ENCODE measurements at places on chromosomes 3 and 15.

DNA sequence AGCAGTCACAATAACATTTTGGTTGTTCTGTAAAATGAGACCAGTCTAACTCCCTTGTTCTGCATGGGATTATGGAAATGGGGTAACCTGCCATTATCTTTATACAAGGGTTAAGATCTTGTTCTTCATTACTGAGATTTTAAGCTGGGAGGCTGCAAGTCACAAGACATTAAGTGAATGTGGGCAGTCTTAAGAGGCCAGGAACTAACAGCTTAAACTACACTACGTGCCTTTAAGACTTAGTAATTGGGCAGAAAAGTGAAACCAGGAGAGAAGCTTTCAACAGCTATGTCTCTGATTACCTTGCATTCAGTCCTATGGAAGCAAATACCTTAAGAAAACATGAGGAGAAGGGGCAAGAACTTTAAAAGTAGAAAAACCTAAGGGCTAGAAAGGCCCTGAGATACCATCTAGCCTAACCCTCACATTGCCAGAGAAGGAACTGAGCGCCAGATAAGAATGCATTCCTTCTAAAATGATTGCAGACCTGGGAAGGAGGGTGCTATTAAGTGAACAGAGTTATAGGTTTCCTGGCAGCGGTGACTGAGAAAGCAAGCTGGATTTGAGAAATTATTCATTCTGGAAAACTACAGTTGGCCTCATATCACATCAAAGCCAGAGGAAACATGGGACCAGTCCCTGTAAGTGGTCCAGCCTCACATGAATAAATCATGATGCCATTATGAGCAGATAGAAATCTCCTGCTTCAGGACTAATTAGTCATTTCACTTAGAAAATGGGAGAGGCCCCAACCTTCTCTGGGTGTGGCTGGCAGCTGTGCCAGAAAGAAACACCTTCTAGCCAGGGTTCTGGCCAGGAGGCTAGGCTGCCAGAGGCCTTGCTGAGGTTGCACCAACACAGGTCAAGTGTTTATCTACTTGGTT is 32.9 kb downstream of the DAPK2 start:
- no peak for DNase-seq

- DNase-seq: no peak
Measured at GRCh38 chr3:123883701-123884202, 380 bp downstream of the MYLK start.

DNA sequence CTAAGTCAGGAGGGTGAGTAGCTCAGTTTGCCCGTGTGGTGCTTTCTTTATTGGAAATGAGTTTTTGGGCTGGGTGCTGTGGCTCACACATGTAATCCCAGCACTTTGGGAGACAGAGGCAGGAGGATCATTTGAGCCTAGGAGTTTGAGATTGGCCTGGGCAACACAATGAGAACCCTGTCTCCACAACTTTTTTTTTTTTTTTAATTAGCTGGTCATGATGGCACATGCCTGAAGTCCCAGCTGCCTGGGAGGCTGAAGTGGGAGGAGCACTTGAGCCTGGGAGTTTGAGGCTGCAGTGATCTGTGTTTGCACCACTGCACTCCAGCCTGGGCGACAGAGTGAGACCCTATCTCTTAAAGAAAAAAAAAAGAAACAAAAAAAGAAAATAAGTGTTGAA is 174.9 kb downstream of the NSMCE3 start:
- DNase-seq: no peak

DNA sequence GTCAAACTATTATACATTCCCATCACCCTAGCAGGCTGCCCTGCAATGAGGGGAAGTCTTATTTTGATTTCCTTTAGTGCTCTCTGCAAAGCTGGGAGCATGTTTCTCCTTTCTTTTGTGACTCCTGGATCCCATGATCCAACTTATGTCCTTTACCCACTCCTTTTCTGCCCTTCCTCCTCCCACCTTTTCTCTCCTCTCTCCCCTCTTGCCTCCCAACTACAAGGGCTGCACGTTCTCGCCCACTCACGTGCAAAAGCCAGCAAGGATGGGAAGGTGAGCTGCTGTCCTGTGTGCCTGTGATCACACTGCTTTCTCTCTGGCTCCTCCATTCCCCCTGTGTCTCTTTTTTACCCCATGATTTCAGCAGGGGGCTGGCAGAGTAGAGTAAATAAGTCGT is 6.1 kb downstream of the VIPR1 start:
- no peak for DNase-seq

DNA sequence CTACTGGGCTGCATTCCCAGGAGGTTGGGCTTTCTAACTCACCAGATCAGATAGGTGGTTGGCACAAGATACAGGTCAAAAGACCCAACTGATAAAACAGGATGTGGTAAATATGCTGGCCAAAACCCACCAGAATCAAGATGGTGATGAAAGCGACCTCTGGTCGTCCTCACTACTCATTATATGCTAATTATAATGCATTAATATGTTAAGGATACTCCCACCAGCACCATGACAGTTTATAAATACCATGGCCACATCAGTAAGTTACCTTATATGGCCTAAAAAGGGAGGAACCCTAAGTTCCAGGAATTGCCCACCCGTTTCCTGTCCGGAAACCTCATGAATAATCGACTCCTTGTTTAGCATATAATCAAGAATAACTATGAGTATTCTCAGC is 31.6 kb downstream of the CFAP44 start:
- no peak for DNase-seq

DNA sequence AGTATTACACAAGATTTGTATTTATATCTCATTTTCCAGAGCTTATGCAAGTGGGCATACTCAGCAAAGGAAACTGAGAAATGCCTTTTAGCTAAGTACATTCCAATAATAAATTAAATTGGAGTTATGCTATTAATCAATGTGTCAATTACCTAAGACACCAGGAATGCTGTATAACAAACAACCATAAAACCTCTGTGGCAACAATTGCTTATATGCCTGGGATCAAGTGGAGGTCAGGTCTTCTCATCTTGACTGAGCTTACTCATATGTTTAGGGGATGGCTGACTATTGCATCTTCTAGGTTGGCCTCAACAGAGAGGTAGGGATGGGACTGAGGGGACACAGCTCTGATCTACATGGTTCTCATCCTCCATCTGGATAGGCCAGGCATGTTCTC is 30.7 kb downstream of the CD200R1L start:
- no peak for DNase-seq

- DNase-seq: no peak
Measured at GRCh38 chr15:74222240-74223119, 13.6 kb upstream of the CCDC33 start.

DNA sequence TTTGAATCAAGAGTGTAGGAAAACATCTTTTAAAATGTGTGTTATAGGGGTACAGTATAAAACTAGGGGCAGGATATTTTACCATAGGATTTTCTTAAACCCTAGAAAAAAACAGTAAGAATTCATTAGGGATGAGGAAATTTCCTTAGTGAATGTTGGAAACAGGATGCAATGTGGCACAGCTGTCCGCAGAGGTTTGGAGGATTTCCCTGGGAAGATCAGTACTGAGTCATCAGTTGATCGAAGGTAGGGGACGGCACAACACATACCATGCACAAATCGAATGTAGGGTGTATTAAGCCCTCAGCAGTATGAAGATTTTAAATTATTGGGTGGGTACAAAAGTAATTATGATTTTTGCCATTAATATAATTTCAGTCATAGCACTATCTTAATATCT is 49.9 kb downstream of the FNDC3B start:
- DNase-seq: no peak

- DNase-seq: no peak
Measured at GRCh38 chr3:40249168-40249567, 60.3 kb upstream of the EIF1B start.
